ENCODE measurements at places on chromosomes 1 and 21. TPM values are rescaled to one million over a fixed set of nuclear protein-coding genes. Genes with fewer than 3 reads are reported as not detected.
A peak's percentile ranks its signal among the peaks of the same experiment; 100 is the strongest.

DNA sequence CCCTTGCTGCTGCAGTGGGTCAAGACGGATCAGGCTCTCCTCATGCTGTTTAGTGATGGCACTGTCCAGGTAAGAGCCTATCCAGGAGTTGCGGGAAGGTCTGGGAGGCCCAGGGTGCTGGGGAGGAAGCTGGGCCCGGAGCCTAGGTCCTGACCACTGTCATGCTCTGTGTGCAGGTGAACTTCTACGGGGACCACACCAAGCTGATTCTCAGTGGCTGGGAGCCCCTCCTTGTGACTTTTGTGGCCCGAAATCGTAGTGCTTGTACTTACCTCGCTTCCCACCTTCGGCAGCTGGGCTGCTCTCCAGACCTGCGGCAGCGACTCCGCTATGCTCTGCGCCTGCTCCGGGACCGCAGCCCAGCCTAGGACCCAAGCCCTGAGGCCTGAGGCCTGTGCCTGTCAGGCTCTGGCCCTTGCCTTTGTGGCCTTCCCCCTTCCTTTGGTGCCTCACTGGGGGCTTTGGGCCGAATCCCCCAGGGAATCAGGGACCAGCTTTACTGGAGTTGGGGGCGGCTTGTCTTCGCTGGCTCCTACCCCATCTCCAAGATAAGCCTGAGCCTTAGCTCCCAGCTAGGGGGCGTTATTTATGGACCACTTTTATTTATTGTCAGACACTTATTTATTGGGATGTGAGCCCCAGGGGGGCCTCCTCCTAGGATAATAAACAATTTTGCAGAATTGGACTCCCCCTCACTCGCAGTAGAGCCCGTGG, 1.7 kb downstream of the DYNLT4 start:
- peak overlapping the region; percentile 91 for H3K27ac ChIP-seq
- no peak overlapping the region for H3K4me3 ChIP-seq
- DNase-seq, result no peak
- peaks cover 81% of the 10 kb centered on the region for H3K4me1 ChIP-seq

CCSAP gene
- 4.9 TPM for total RNA-seq

AKNAD1 gene
- not detected for total RNA-seq

GRCh38 chr1:48681476-48682305, 95.0 kb downstream of the BEND5 start:
- no peak overlapping the region for H3K4me3 ChIP-seq
- H3K27ac ChIP-seq, result no peak overlapping the region
- H3K36me3 ChIP-seq, result no peaks in the 10 kb centered on the region

DNA sequence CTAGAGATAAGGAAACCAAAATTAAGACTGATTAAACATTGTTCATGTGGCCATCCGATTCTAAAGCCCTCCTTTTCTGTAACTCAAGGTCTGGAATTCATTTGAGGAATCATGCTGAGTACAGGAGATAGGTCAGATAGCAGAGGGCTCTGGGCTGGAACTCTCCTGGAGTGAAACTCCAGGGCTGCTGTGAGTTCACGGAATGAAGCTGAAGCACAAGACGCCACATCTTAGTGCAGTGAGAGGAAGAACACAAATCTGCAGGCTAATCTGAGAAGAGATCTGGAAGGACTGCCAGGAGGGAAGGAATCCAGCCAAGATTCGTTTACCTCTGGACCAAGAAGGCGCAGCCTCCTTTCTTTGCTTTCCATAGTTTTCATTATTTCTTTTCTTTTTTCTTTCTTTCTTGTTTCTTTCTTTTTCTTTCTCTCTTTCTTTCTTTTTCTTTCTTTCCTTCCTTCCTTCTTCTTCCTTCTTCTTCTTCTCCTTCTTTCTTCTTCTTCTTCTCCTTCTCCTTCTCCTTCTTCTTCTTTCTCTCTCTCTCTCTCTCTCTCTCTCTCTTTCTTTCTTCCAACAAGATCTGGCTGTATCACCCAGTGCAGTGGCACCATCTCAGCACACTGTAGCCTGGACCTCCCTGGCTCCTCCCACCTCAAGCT, 74.8 kb upstream of the ATP1B1 start:
- no peaks in the 10 kb centered on the region for H3K36me3 ChIP-seq
- no peak for DNase-seq
- H3K27me3 ChIP-seq, result no peaks in the 10 kb centered on the region
- no peak overlapping the region for H3K4me3 ChIP-seq

PRKAA2 gene
- not detected for total RNA-seq

DNA sequence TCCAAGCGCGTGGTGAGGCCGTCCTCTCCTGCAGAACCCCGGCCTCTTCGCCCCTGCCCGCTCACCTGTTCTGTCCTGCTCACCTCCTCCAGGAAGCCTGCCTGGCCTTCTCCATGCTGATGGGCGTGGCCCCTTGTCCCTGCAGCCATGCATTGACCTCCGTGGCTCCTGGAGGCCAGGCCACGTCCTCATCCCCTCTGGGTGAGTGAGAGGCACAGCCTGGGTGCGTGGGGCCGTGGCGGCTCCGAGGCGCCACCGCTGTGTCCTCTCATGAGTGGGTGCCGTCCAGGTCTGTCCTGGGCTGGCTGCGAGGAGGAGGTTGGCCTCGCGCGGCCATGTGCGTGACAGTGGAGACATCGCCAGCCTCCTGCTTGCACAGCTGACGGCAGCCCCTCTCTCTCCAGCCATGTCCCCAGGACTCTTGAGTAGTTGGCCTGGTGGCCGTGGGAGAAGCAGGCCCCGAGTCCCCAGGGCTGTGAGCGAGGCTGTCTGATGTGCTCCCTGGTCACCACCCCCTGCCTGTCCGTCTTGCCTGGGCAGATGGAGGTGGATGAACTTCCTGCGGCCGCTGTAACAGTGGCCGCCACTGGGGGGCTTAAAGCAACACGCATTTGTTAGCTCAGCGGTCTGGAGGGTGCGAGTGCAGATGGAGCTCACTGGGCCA, 58.1 kb downstream of the PRKCZ start:
- H3K27ac ChIP-seq, result no peak overlapping the region
- DNase-seq, result no peak
- H3K4me3 ChIP-seq, result no peak overlapping the region
- H3K4me1 ChIP-seq, result no peaks in the 10 kb centered on the region
- no peaks in the 10 kb centered on the region for H3K27me3 ChIP-seq
- no peaks in the 10 kb centered on the region for H3K36me3 ChIP-seq

- H3K4me3 ChIP-seq, result no peak overlapping the region
- H3K4me1 ChIP-seq, result no peaks in the 10 kb centered on the region
- no peaks in the 10 kb centered on the region for H3K36me3 ChIP-seq
Measured at GRCh38 chr1:168565825-168566224, 10.6 kb upstream of the XCL1 start.

TMIGD3 gene
- total RNA-seq, result not detected

LCE2C gene
- total RNA-seq, result not detected

- no peaks in the 10 kb centered on the region for H3K36me3 ChIP-seq
- DNase-seq, result no peak
- H3K27ac ChIP-seq, result no peak overlapping the region
- no peak overlapping the region for H3K4me3 ChIP-seq
- peaks cover 29% of the 10 kb centered on the region for H3K4me1 ChIP-seq
Measured at GRCh38 chr21:15224346-15225086, 159.7 kb upstream of the NRIP1 start.

GRCh38 chr1:40649592-40649930, 15.9 kb downstream of the RIMS3 start:
- no peak overlapping the region for H3K4me3 ChIP-seq
- no peak for DNase-seq
- H3K36me3 ChIP-seq, result no peaks in the 10 kb centered on the region
- peaks cover 3% of the 10 kb centered on the region for H3K27me3 ChIP-seq
- no peaks in the 10 kb centered on the region for H3K4me1 ChIP-seq
- no peak overlapping the region for H3K27ac ChIP-seq

CFAP107 gene
- total RNA-seq, result not detected

CDCP2 gene
- not detected for total RNA-seq

DNA sequence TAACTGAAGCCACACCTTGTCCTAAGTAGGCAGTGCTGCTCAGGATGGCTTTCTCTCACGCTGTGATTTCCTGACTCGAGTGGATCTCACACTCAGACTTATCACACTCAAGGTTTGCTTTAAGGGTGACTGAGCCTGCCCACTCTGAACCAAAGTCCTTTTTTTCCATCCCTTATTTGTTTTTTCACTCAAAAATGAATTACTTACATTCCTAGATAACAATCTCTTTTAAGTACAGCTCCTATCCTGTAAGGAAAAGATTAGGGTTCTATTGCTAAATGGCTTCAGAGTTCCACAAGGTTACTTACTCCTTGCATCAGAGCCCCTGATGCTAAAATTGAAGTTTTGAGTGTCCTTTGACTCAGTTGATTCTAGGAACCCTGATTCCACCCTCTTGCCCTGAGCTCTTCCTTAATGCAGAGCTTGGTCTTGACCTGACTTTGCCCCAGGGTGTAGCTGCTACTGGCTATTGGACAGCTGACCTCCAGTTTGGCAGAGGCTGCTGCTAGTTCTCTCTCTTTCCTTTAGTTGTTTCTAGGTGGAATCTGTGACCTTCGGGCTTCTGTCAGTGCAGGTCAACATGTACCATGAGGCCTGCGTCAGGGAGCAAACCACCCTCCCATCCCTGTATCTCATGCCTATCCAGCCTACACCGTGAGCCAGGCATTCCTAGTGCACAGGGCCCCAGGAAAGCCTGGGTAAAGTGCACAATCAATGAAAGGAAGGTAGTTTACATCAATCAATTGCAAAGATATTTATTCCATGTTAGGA, 80.1 kb upstream of the CD55 start:
- no peak overlapping the region for H3K4me3 ChIP-seq
- peaks cover 5% of the 10 kb centered on the region for H3K4me1 ChIP-seq
- H3K36me3 ChIP-seq, result no peaks in the 10 kb centered on the region
- H3K27ac ChIP-seq, result no peak overlapping the region
- no peak for DNase-seq

- H3K4me3 ChIP-seq, result no peak overlapping the region
- no peak for DNase-seq
- H3K27ac ChIP-seq, result no peak overlapping the region
- no peaks in the 10 kb centered on the region for H3K36me3 ChIP-seq
- no peaks in the 10 kb centered on the region for H3K27me3 ChIP-seq
- no peaks in the 10 kb centered on the region for H3K4me1 ChIP-seq
Measured at GRCh38 chr1:52119301-52120079, 22.4 kb upstream of the ZFYVE9 start.
